Esophagus muscularis mucosa (tissue), 4 donors: ENCODE measurements at places on chromosomes 5 and 9. TPM values are rescaled to one million over a fixed set of nuclear protein-coding genes. Genes with fewer than 3 reads are reported as not detected.

- DNase-seq: no peak
Measured at GRCh38 chr5:33891788-33892619, at the start of gene ADAMTS12. ADAMTS12 (minus strand) TSS chr5:33891990; CDS start chr5:33891856, 134 bp downstream.

GRCh38 chr9:137703842-137704508, 85.2 kb downstream of the EHMT1 start:
- DNase-seq: no peak

DNA sequence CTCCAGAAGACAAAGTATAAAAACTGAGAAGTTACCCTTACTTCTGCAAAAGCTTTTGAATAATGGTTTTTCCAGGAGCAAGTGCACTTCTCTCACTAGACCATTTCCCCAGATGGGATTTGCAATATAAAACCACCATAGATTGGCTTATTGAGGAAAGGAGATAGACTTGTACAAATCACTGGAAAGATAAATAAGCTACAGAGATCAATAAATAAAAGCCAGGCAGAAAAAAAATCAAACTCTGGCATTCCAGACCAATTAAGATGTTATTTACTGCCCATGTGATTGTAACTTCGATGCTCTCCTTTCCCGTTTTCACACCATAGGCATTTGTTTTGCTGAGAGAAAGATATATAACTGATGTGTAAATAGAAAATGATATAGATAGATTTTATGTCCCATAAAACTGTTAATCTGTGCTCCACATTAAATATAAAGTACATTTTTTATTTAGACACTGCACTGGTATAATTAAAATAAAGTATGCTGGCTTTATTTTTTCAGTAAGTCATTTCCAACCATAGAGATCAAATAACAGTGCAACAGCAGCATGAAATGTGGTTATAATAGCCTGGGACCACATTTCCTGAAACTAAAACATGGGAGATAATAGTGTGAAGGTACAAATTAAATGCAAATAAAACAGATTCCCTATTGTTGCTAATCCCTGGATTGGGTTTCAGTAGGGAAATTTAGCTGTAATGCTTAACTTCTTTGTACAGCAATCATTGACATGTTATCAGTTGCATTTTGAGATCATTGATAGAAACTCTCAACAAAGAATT, 177.7 kb downstream of the NR2F1-AS1 start:
- DNase-seq: no peak

DNA sequence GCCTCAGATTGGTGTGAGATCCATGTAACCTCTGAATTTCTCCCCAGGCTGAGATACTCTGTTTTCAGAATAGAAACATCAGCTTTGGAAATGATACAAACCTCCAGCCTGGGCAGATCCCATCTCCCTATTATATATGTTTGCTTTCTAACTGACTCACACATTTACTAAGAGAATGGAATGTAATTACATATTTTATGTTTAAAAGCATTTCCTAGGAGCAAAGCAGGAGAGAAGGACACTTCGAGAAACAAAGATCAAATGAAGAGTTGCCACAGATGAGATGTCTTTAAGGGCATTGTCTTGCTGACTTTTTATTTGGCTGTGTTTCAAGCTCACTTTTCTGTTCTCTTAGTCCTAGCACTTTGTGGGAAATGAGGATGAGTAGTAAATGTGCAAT, 96.3 kb downstream of the CDH18 start:
- DNase-seq: no peak

- DNase-seq: peak; percentile 74
Measured at GRCh38 chr5:71011194-71011792, 13.8 kb downstream of the NAIP start.

DNA sequence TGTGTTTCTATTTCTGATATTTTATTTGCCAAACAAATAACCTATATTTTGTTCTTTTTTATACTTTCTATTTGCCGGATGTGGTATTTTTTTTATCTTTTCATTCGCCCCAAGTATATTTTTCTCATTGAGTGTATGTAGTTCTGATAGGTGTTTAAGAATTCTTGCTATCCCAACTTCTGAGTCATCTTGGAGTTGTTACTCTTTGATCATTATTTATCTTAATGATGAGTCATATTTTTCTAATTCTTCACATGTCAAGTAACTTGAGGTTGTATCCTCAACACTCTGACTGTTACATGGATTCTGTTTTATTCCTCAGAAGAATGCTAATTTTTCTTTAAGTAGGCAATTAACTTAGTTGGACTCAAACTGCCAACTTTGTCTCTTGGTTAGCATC, 498.1 kb downstream of the TLE1 start:
- DNase-seq: no peak

DNA sequence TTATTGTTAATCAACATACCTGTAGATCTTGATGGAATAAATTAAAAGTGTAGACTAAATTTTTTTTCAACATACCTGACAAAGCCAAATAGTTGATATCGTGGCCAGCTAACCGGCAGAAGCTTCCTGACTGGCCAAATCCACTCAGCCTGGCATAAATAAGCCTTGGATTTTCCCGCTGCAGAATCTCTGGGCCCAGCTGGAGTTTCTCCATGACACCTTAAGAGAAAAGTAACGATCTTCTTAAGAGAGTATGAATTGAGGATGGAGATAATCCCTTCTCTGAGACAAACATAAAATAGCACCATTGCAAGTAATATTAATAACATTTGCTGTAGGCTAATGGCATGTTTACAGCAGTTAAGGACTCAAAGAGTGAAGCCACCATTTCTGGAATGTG, 2.2 kb downstream of the AMACR start:
- DNase-seq: peak; percentile 55

- DNase-seq: no peak
Measured at GRCh38 chr9:130188860-130189481, 16.8 kb downstream of the NCS1 start.

GRCh38 chr5:100777680-100778300, 125.3 kb downstream of the ST8SIA4 start:
- DNase-seq: no peak

DNA sequence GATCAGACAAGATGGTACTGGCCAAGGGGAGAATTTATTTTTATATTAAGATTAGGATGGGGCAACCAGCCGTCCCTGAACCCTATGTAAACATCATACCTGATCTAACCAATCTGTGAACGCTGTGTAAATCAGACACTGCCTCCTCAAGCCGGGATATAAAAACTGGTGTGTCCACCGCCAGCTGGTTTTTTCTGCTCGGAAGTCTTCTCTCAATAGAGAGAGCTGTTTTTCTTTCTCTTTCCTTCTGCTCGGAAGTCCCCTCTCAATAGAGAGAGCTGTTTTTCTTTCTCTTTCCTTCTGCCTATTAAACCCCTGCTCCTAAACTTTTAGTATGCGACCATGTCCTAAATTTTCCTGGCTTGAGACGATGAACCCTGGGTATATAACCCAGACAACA, 615.5 kb upstream of the NUDT12 start:
- no peak for DNase-seq

- DNase-seq: no peak
Measured at GRCh38 chr5:80837679-80838078, 122.5 kb upstream of the RASGRF2 start.

Gene PCDHGA6
- total RNA-seq: 5.0 TPM

Gene HK3
- 3.8 TPM for total RNA-seq
